Gastrocnemius medialis (tissue), 4 donors: ENCODE measurements at places on chromosomes 6 and 20. TPM values are rescaled to one million over a fixed set of nuclear protein-coding genes. Genes with fewer than 3 reads are reported as not detected.

BMP2 gene
- total RNA-seq, result 4.3 TPM

- H3K27ac ChIP-seq, result no peak overlapping the region
- no peak overlapping the region for H3K4me3 ChIP-seq
- H3K4me1 ChIP-seq, result no peaks in the 10 kb centered on the region
- H3K27me3 ChIP-seq, result no peaks in the 10 kb centered on the region
- H3K36me3 ChIP-seq, result no peaks in the 10 kb centered on the region
These were observed 84.6 kb upstream of the JAG1 start for GRCh38 chr20:10758446-10758845.

DNA sequence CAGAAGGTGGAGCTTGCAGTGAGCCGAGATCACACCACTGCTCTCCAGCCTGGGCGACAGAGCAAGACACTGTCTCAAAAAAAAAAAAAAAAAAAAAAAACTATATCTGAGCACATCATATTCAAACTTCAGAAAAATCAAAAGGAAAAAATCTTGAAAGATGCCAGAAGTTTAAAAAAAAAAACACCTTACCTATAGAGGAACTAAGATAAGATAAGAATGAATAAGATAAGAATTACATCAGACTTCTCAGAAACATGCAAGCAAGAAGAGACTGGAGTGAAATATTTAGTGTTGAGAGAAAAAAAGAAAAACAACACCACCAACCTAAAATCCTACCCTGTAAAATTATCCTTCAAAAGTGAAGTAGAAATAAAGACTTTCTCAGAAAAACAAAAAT lies 116.8 kb upstream of the ARID1B start:
- peaks cover 12% of the 10 kb centered on the region for H3K4me1 ChIP-seq
- H3K27ac ChIP-seq, result no peak overlapping the region
- H3K27me3 ChIP-seq, result no peaks in the 10 kb centered on the region
- H3K4me3 ChIP-seq, result no peak overlapping the region
- no peaks in the 10 kb centered on the region for H3K36me3 ChIP-seq

DNA sequence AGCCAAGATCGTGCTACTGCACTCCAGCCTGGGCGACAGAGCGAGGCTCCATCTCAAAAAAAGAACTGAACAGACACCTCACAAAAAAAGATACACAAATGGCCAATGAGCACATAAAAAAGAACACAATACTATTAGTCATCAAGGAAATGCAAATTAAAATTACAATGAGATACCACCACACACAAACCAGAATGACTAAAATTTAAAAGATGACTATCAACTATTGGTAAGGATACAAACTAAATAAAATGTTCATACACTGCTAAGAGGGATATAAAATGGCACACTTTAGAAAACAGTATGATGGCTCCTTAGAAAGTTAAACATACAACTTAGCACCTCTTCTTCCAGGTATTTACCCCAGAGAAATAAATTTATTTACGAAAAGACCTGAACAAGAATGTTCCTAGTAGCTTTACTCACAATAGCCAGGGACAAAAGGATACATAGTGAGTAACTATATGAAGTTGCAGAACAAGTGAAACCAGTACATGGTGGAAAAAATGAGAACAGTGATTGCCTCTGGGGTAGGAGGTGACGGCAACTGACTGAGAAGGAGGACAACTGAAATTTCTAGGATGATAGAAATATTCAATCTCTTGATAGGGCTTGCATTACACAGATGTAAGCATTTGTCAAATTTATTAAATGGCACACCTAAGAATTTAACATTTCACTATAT lies 53.2 kb downstream of the FAM8A1 start:
- H3K4me3 ChIP-seq, result no peak overlapping the region
- H3K27me3 ChIP-seq, result no peaks in the 10 kb centered on the region
- H3K4me1 ChIP-seq, result peaks cover 3% of the 10 kb centered on the region
- no peaks in the 10 kb centered on the region for H3K36me3 ChIP-seq
- no peak for DNase-seq

GRCh38 chr6:140020207-140020791 lies 645.9 kb upstream of the CITED2 start:
- H3K27me3 ChIP-seq, result no peaks in the 10 kb centered on the region
- H3K36me3 ChIP-seq, result no peaks in the 10 kb centered on the region
- no peak for DNase-seq
- no peaks in the 10 kb centered on the region for H3K4me1 ChIP-seq
- no peak overlapping the region for H3K4me3 ChIP-seq

DNA sequence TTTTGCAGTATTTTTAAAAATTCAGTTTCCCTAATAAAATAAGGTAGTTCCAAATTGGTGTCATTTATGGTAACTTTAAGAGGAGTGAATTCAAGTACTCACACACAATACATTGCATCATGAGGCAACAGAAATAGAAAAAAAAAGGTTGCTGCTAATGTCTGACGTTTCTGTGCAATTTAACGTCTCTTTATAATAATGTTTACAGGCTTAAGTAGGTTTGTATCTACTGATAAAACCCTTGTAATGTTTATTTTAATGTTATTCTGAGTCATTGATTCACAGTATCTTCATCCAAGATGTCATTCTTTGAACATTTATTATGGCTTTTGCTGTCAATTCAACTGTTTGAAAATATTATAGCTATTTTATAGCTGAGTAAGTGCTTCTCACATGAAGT lies 86.0 kb downstream of the RNF217 start:
- H3K4me3 ChIP-seq, result no peak overlapping the region
- H3K27me3 ChIP-seq, result no peaks in the 10 kb centered on the region
- no peaks in the 10 kb centered on the region for H3K36me3 ChIP-seq
- no peak for DNase-seq
- peaks cover 7% of the 10 kb centered on the region for H3K4me1 ChIP-seq

GRCh38 chr6:170450916-170451761 lies 102.0 kb downstream of the PSMB1 start:
- H3K27me3 ChIP-seq, result no peaks in the 10 kb centered on the region
- no peak for DNase-seq
- no peak overlapping the region for H3K4me3 ChIP-seq
- no peak overlapping the region for H3K27ac ChIP-seq
- H3K36me3 ChIP-seq, result no peaks in the 10 kb centered on the region

- H3K4me1 ChIP-seq, result peaks cover 6% of the 10 kb centered on the region
- no peak overlapping the region for H3K27ac ChIP-seq
- no peak overlapping the region for H3K4me3 ChIP-seq
- no peaks in the 10 kb centered on the region for H3K27me3 ChIP-seq
- DNase-seq, result no peak
These were observed 52.5 kb downstream of the CHMP4B start for GRCh38 chr20:33863440-33864323.

DNA sequence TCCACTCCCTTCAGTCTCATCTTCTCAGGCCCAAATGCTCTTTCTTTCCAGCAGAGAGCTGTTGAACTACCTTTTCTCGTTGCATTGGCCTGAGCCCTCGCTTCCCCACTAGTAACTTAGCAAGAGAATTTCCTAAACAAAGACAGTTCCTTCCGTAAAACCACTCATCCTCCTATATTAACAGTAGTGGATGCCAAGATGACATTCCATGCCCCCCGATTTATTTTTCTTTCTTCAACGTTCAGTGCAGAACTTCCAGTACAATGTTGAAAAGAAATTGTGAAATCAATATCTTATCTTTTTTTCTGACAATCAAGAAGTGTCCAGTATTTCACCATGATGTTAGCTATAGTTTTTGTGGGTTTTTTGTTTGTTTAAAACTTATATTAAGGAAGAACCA lies 45.8 kb downstream of the SOX4 start:
- no peaks in the 10 kb centered on the region for H3K36me3 ChIP-seq
- no peaks in the 10 kb centered on the region for H3K27me3 ChIP-seq
- H3K27ac ChIP-seq, result no peak overlapping the region
- no peaks in the 10 kb centered on the region for H3K4me1 ChIP-seq
- H3K4me3 ChIP-seq, result no peak overlapping the region
